ENCODE measurements at places on chromosomes 13 and 19.

DNA sequence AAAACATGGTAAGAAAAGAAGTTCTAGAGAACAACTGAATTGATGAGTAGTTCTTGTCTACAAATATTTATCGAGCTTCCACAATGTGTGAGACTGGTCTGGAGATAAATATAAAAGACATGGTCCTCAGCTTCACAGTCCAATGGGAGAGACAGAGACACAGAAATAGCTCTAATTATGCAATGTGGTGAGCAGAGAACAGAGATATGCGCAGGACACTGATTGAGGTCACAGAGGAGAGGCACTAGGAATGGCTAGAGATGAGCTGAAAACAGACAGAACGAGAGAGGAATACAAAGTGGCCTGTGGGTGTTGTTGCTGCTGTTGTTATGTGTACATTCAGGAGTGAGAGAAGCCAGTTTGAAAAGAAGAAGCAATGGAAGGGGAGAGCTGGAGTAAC lies 53.2 kb downstream of the GPALPP1 start:
- DNase-seq = no peak

- no peak for DNase-seq
These were observed 351.2 kb upstream of the ARGLU1 start for GRCh38 chr13:106919133-106919532.

DNA sequence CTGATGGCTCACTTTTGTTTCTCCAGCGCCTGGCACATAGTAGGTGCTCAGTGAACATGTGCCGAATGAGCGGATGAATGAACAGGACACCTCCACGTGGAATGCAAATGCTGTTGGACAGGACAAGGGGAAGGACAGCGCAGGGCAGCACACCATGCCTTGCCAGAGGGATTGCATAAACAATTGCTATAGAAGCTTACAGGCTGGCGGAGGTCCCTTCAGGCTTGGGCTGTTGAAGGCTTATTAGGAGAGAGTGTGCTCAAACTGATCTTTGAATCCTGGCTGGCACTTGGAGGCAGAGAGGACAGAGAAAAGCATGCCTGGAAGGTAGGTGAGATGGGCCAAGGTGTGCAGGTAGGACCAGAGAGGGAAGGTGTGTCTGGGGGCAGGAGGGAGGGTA lies 35.9 kb upstream of the ZNF536 start:
- DNase-seq = no peak

- no peak for DNase-seq
These were observed 9.3 kb downstream of the MAP3K10 start for GRCh38 chr19:40200341-40201099.

DNA sequence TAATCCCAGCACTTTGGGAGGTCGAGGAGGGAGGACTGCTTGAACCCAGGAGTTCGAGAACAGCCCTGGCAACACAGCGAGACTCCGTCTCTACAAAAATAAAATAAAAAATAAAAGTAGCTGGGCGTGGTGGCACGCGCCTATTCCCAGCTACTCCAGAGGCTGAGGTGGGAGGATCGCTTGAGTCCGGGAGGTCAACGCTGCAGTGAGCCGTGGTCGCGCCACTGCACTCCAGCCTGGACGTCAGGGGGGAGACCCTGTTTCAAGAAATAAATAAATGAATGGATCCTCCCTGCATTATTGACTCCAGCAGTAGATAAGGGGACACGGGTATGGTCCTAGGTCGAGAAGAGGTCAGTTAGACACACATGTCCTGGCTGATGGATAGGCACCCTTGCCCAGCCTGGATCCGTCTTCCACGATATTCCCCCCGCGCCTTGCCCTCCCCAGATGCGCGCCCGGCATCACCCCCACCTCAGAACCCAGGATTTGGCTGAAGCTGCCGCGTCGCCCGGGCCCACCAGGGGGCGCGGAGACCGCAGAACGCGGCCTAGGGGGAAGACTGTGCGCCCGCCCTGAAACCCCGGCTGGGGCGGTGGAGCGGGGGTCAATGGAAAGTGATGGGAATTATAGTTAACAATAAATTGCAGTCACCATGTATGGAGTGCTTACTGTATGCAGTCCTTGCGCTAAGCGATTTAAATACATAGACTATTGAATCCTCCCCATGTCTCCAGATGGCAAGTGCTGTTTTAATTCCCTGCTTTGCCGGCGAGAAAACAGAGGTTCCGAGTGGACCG lies 2.1 kb upstream of the HOOK2 start:
- no peak for DNase-seq

GRCh38 chr13:77728265-77729125 lies 31.0 kb downstream of the SLAIN1 start:
- DNase-seq = no peak

GRCh38 chr13:106310291-106310865 lies 225.1 kb downstream of the EFNB2 start:
- DNase-seq = no peak

DNA sequence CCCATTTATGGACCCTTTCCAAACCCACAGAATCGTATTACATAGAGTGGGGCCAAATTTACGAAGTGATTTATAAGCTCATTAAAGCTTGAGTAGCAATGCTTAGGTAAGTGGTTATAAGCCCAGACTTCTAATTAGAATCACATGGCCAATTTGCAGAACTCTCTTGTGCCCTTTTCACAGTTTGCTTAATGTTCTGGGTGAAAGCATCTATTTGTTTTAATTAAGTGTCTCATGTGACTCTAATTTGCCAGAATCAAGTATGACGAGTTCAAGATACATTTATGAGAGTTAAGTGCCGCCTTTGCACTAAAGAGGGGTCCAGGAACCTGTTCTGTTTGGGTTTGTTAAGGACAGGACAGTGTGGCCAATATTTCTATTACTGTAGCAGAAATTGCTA lies 46.0 kb upstream of the ZNF681 start:
- no peak for DNase-seq

- DNase-seq = no peak
These were observed 129.2 kb downstream of the KDM4B start for GRCh38 chr19:5097959-5098623.

DNA sequence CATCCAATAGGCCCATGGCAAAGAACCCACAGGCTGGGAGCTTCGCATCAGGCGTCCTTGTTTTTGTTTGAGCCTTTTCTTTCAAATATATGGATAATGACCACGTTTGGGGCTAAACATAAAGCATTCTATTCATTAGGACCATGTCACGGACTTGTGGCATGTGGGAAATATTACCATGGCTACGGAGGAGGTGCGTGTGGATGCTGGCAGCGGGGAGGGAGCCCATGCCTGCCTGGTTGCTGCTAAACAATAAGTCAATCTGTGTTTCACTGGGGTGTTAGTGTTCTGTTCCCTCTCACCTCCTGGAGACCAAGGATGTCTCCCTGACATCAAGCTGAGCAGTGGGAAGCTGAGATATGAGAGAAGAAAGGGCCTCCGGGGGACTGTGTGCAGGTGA lies 121.1 kb downstream of the IRS2 start:
- no peak for DNase-seq

DNA sequence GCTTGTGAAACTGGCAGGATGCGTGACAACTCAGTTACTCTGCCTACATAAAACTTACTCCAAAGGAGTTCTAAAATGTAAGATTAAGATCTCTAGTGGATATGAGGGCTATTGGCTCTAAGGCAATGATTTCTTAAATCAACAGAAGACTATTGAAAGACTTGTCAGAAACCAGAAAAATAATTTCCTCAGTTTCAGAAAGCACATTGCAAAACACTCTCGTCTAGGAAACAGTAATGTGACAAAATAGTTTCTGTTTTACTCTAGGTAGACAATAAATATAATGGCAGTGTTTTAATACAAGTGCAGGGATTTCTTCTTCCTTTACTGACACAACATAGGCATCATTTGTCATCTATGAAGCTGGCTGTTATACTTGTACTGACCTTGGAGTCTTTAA lies 230.1 kb downstream of the KCTD12 start:
- DNase-seq = no peak

DNA sequence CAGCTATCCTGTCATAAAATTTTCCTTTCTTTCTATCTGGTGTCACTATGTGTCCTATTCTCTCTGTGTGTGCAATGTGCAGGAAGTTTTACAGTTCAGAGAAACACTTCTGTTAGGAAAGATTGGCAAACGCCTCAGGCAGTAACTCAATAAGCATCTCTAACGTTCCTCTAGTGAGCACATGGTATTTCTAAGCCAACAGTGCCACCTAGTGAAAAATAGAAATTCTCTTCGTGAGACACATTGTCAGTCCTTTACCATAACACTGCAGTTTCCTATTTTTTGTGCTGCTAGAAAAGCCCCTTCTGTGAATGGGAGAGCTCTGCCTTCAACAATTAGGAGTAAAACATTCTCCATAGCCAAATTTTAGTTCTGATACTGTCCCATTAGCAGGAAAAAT lies 50.7 kb downstream of the ZNF723 start:
- DNase-seq = no peak

GRCh38 chr13:86684402-86684801 lies 885.2 kb upstream of the SLITRK6 start:
- DNase-seq = no peak

- no peak for DNase-seq
These were observed 19.3 kb downstream of the TMED1 start for GRCh38 chr19:10816691-10817090.

DNA sequence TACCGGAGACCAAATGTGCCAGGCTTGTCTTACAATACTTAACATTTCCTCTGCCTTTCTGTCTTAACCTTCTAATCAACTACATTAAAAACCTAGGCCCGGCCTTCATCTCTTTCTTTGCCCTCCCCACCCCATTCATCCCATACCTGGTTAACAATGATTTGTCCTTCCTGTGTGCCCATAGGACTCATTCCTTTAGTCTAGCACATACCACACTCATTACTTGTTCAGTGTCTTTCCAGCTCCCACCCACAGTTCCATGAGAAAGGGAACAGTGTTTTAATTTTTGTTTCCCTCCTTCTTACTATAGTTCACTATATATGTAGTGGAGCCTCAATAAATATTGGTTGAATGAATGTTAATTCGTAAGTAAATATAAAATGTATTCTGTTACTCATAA lies 2.4 kb downstream of the CLN5 start:
- DNase-seq = no peak

GRCh38 chr19:49857838-49858087 lies 6.8 kb downstream of the PTOV1 start:
- DNase-seq = no peak

DNA sequence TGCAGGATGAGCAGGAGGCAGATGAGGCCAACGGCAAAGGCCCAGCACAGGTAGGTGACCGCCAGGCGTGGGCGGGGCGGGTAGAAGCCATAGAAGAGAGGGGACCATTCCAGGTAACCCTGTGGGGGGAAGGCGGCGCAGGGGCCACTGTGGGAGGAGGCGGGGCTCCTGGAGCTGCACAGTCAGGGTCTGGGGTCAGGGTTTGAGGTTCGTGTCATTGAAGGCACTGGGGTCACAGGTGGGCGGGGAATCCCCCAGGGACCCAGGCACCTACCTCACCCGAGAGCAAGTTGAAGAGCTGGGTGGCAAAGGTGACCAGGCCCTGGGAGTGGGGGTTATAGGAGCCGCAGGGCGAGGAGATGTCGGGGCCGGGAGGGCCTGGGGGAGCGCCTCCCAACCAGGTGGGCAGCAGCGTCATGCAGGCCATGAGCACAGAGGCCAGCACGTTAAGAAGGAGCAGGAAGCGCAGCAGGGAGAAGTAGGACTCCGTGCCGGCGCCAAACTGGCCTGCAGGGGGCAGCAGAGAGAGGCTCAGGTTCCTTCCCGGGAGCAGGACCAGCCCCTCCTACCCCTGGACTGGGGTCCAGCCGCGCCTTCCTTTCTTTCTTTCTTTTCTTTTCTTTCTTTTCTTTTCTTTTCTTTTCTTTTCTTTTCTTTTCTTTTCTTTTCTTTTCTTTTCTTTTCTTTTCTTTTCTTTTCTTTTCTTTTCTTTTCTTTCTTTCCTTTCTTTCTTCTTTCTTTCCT lies 4.6 kb downstream of the TMC4 start:
- DNase-seq = peak; percentile 40

DNA sequence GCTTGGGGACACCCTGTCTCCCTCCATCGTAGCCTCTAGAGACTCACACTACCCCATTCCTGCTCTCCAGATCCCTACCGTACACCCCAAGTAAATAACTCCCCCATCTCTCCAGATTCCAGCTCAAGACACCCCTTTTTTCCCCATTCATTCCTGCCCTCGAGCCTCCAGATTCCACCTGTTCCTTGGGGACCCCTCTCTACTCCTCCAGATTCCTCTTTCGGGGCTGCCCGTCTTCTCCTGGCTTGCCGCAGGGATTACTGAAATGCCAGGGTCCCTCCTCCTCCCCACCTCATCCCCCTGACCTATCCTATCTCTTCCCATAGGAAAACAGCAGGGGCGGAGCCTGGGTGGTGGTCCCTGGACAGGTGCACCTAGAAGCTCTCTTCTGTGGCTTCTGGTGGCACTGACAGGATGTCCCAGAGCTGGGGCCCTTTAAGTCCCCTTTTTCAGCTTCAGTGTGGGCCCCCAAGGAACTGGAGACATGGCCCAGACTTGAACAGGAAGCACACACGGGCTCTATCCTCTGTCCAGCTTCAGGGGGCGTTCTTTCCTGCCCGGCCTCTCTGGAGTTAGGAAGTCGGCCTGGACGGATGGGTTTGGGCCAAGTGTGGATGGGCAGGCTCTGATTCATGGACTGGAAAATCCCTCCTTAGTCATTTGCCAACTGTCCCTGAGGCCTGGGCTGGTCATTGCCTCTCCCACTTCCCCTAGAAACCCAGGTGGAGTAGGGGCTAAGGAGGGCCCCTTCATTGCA lies 1.2 kb downstream of the ZSWIM4 start:
- no peak for DNase-seq

- peak; percentile 19 for DNase-seq
These were observed 44.7 kb upstream of the LATS2 start for GRCh38 chr13:21106089-21106488.

DNA sequence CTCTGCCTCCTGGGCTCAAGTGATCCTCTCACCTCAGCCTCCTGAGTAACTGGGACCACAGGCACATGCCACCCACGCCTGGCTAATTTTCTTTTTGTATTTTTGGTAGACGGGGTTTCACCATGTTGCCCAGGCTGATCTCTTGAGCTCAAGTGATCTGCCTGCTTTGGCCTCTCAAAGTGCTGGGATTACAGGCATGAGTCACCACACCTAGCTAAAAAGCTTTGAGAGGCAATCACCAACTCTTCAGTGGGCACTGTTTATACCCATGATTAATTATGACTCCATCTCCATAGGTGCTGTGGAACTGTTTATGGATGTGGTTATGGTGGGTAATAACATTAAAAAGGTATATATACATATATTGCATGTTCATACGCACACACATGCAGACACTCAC lies 7.5 kb upstream of the RBM26 start:
- DNase-seq = no peak
